B cell (primary cell): ENCODE measurements at places on chromosomes 16 and 17.

DNA sequence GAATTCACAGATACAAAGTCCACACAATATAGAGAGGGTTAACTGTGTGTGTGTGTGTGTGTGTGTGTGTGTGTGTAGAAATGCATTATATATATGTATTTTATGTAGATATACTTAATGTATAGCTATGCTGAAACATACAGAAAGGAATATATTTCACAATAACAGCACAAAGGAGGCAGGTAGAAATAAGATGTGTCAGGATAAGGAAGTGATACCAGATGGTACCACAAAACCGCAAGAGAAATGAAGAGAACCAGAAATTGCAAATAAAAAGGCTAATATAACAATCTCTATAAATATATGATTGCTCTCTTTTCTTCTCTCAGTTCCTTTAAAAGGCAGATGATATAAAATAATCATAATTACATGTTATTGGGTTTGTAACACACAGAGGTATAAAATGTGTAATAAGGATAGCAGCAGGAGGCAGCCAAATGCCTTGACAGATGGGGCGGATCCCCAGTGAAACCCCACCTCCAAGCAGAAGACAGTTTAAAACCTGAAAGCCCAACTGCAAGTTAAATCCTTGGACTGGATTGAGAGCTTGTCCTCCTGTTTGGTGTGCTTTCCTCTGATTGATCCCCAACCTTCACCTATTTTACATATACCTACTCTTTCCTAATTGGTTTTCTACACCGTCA, 365.4 kb upstream of the C16orf82 start:
- DNase-seq = peak; percentile 22

DNA sequence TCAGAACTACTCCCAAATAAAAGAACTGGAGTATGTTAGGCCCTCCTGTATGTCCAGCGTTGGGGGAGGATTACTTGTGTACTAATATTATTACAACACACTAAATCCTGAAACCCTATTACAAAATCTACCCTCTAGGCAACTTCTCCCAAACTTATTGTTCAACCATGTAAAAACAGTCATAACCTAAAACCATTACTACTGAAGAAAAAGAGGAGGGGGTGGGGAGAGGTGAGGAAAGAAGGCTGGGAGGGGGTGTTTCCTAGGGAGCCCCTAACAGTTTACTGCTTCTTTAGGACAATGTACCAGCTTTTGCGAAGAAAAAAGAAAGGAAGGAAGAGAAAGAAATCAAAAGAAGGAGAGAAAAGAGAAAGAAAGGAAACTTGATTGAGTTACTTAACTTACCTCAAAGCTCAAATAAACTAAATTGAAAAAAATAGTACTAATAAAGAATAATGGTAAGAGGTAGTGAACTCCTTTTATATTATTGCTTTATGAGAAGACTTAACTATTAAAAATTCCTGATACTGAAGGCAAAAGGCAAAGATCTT, 2.3 kb downstream of the SALL1 start:
- DNase-seq = no peak

- DNase-seq = peak; percentile 36
These were observed 8.3 kb upstream of the RAB5C start for GRCh38 chr17:42163113-42163512.

DNA sequence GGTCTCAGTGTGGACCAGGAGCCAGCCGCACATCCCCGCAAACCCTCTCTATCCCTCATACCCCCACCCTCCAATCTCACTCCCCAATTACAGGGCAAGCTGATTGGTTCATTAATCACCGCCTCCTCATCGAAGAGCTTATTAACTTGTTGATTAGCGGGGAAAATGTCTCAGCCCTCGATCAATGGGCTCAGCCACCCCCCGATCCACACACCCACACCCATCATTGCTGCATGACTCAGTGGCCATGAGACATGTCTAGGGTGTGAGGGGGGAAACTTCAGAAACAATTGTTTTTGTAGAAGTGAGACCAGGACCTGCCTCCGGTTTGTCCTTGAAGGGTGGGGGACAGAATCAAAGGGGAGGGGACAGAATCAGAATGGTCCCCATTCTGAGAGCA, 2.5 kb upstream of the PYY start:
- no peak for DNase-seq

DNA sequence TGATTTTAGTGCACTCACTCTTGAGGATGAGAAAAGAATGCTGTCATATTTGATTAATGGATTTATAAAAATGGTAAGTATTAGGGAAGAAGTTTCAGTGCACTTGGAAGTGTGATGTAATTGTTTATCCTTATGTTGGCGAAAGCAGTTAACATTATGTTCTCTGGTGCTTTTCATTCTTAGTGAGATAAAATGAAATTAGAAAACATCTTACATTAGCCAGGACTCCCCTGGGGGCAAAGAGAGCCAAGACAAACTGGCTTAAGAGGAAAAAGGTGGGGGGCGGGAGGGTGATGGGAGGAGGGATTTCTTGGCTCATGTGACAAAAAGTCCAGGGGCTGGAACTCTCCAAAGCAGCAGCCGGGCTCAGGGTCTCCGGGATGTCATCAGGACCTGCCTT, 73.2 kb downstream of the KNOP1 start:
- no peak for DNase-seq

GRCh38 chr16:57367116-57367752, 5.1 kb upstream of the CX3CL1 start:
- DNase-seq = no peak

DNA sequence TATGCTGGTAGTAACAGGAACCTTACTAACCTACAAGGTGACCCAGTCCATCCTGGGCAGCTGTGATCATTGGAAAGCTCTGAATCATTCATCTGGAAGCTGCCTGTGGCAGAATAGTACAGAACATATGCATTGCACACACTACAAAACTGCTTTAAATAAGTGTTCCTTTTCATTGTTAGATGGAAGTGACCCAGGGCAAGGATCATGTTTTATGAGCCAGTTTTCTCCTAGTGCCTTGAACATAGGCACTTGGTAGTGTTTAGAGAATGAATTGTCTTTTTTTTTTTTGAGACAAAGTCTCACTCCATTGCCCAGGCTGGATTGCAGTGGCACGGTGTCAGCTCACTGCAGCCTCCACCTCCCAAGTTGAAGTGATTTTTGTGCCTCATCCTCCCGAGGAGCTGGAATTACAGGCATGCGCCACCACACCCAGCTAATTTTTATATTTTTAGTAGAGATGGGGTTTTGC, 55.4 kb downstream of the TENT4B start:
- DNase-seq = no peak

DNA sequence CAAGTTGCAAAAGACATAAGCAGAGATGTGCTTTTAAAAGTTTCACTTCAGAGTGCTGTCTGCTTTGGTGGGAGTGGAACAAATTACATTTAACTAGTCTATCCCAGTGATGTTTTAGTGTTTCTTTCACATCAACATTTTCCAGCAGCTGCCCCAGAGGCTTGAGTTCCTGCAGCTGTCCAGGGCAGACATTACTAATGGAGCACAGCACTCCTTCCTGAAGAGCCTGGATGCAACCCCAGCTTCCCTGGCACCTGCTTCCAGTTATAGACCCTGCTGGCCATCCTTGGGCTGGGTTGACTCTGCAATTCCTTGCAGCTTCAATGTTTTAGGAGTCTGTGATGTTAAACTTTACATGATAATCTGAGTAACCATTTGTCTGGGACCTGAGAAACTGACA, 61.4 kb upstream of the PIRT start:
- DNase-seq = no peak

DNA sequence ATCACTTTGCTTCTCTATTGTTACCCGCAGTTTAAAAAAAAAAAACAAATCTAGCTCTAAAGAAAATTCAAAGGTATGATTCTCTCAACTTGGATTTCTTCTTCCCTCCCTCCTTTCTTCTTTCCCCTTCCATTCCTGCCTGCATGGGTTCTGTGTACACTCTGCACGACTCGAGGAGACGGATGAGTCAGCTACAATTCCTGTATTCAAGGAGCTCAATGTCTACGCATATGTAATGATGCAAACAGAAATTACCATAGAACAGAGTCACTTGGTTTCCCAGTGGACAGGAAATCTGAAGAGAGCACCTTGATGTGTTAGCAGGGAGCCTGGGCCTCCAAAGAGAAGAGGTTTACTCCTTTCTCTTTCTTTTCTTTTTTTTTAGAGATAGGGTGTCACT, 92.3 kb downstream of the VPS53 start:
- DNase-seq = no peak

DNA sequence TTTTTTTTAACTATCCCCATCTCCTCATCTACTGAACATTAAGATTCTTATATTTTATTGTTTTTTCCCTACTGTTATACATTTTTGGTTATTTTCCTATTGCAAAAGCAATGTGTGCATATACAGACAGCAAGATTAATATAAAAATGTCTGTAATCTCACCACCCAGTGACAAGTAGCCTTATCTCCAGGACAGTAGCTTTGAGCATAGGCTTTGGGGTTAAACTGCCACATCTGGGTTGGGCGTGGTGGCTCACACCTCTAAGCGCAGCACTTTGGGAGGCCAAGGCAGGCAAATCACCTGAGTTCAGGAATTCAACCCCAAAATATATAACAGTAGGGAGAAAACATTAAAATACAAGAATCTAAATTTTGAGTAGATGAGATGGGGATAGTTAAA, 27.4 kb upstream of the SSTR2 start:
- DNase-seq = no peak

GRCh38 chr16:72264771-72265170, 92.8 kb upstream of the PMFBP1 start:
- no peak for DNase-seq

DNA sequence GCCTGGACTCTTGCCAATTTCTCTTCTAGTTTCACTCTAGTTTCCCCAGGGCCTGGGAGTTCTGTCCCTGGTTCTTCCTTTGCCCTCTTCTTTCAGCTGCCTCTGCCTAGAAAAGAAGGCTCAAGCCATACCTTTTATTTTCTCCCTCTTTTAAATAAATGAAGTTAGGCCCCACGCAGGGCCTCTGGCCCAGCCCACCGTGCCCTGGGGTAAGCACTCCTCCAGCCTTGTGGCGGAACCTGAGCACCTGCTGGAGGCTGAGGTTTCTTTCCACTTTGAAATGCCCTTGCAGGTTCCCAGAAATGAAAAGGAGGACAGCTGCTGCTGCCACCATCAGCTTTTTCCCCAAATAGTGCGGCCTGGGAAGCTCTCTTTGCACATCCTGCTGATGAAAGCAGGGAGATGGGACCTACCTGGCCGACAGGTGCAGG, 139.4 kb downstream of the CCDC182 start:
- no peak for DNase-seq

DNA sequence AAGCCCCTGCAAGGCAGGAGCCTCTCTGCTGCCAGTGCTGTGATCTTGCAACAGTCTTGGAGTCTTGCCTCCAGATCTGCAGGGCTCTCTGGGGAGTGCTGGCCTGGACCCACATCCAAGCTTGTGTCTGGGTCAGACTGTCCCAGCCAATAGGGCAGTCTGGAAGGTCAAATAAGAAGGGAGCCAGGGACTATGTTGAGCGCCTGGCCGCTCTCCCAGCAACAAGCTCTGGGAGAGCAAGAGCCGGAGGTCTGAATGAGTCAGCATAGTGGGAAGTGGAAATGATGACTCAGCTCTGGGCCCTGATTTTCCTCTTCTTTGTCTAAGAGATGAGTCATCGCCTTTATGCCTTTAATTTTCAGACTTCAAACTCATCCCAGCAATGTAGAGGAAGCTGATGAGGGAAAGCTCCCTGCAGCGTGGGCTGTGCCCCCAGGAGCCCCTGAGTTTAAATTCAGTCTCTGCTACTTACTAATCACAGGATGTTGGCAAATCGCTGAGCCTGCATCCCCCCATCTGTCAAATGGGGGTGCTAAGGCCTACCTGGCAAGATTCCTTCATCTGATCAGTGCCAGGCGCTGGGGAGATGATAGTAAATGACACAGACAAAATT, 43.6 kb upstream of the HAPSTR1 start:
- no peak for DNase-seq

GRCh38 chr17:64648234-64648633, 13.9 kb downstream of the SMURF2 start:
- no peak for DNase-seq

DNA sequence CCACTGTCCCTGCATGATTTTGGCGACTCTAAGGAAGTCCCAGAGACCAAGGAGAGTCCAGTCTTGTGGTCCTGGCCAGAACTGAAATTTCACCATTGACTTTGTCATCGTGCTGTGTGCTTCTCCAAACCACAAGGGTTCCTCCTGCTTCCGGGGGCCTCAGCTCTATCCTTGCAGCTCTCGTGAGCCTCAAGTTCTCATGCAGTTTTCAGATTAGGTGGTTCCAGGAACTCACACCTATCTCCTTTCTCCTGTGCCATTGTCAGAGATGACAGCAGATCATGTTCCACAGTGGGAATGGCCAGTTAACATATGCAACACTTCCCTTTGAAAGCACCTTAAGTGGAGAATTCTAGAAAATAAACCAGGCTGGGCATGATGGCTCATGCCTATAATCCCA, 97.9 kb upstream of the CRHR1 start:
- no peak for DNase-seq

GRCh38 chr16:26197707-26198106, 505.9 kb downstream of the HS3ST4 start:
- no peak for DNase-seq

GRCh38 chr17:77366206-77366557, 225.4 kb downstream of the SEC14L1 start:
- no peak for DNase-seq

DNA sequence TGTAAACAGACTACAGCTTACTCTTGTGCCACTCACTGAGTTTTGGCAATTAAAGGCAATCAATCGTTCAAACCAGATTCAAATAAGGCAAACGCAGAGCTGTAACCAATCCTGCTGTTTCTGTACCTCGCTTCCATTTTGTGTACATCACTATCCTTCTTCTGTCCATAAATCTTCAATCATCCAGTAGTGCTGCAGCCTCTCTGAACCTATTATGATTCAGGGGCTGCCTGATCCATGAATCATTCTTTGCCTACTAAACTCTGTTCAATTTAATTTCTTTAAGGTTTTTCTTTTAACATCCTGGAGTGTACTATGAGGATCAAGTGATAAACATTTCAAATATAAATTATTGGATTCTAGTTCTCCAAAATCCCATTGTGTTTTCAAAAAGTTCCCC, 93.9 kb downstream of the CEP112 start:
- DNase-seq = no peak

- no peak for DNase-seq
These were observed 3.1 kb downstream of the CBLN1 start for GRCh38 chr16:49278567-49278827.

GRCh38 chr16:82201351-82201750, 31.3 kb upstream of the MPHOSPH6 start:
- no peak for DNase-seq

DNA sequence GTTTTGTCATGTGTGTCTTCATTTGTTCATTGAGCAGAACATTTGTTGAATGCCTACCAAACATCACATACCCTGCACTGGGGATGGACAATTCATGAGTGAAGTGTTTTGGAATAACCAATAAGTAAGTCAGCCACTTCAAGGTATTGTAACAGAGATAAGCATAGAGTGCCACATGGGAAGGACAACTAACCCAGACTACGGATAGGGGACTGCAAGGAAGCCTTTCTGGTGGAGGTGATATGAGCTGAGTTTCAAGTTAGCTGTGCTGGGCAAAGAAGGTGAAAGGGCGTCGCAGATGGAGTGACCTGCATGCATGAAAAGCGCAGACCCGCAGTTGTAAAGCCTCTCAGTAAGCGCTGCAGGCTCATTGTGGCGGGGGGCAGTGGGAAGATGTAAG, 78.8 kb downstream of the TNRC6C start:
- DNase-seq = no peak
